ENCODE measurements at places on chromosomes 4 and X. TPM values are rescaled to one million over a fixed set of nuclear protein-coding genes. Genes with fewer than 3 reads are reported as not detected.

Gene TMSB15C
- total RNA-seq = 3.3 TPM

Gene CCNA2
- 63.9 TPM for total RNA-seq

Gene TBX22
- not detected for total RNA-seq

Gene MCUB
- total RNA-seq = 32.5 TPM

Gene ZNF718
- total RNA-seq = 4.5 TPM

Gene UGT2B17
- not detected for total RNA-seq

Gene SERPINA7
- not detected for total RNA-seq

Gene ITGB1BP2
- total RNA-seq = 6.2 TPM

DNA sequence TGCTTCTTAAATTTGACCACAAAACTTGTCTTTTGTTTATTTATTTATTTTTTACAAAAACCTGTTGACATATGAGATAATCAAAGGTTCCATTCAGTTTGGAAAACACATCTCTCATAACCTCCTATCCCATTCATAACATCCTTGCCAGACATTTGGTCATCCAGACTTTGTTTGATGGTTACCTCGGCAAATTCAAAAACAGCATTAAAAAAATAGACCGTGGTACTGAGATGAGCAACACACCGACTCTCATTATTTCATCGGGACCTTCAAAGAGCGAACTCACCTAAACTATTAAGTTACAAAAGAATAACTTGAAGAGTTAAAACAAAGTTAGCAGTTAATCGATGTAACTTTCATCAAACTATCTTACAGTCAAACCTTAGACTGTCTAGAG lies 85.8 kb upstream of the RPS6KA3 start:
- no peak for DNase-seq

DNA sequence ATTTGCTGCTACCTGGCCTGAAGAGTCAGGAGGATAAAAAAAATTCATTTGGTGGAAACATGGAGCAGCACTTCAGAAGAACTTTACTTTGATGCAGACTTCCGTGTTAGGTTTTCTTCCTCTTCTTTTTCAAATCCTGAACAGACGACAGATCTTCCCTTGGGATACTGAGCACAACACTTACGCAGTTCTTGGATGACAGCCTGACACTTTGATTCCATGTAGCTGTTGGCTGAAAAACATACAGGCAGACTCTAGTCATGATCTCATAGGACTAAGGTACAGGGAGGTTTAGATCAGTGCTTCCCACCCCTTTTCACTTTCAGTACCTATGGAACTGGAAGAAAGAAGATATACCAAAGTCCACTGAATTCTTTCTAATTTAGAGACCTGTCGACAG lies 9.2 kb downstream of the CMC4 start:
- DNase-seq = peak; percentile 22

DNA sequence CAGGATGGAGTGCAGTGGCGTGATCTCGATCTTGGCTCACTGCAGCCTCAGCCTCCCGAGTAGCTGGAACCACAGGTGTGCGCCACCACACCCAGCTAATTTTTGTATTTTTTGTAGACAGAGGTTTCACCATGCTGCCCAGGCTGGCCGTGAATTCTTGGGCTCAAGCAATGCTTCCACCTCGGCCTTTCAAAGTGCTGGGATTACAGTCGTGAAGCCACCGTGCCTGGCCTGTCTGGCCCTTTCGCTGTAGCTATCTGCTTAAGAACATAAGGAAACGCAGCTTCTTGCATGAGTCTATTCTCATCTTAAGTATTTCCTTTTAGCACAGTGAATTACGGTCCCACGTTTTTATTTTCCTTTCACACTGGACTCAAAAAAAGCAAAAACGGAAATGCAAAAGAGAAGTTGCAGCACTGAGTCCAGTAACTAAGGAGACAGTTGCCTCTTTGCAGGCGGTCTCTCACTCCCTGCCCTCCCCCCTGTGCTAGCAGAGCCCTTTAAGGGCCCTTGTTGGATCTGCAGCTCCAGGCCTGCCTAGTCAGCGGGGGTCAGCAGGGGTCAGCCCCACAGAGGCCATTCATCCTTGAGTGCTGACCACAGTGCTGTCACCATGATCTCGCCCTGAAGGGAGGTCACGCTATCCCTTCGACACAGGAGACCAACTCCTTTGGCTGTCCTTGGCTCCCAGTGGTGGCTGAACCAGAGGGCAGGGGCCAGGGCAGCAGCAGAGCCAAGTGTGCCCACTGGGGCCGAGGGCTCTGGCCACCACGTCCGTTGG lies 21.8 kb upstream of the TBC1D14 start:
- no peak for DNase-seq

- no peak for DNase-seq
These were observed 19.9 kb upstream of the ENPP6 start for GRCh38 chr4:184237612-184238011.

GRCh38 chr4:53618321-53618720 lies 27.0 kb upstream of the LNX1 start:
- no peak for DNase-seq

DNA sequence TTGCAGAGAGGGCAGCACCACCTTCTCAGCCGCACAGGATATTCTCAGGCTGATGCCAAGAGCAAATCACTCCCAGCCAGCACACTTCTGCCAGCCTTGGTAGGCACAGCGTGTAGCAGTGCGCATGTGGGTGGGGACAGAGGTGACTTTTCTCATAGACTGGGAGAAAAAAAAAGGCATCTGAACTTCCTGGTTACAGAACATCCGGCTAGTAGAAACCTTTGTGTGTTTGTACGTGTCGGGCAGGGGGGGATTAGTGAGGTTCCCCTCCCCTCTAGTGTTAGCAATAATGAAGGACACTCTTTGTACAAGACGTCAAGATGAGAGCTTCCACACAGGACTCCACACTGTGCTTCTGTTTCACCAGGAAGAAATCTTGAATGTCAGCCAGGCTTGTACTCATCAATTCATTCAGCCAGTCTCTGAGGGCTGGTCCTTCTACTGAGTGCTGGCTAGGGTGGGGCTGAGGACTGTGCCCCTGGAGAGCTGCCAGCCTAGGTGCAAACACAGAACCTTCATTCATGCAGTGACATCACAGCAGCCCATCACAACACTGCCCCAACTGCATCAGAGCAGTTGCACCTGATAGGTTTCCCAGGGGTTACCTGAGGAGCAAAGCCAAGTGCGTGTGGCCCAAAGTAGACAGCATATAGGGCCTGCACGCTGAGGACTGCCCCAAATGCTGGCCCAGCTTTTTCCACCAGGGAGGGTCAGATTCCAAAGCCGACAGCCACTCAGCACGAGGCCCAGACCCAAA lies 34.7 kb downstream of the SLC25A5 start:
- peak; percentile 45 for DNase-seq

GRCh38 chr4:118348886-118349285 lies 3.9 kb downstream of the PRSS12 start:
- no peak for DNase-seq

- DNase-seq = no peak
These were observed 59.5 kb downstream of the APBB2 start for GRCh38 chr4:41154814-41155177.

- DNase-seq = no peak
These were observed 184.0 kb upstream of the KIT start for GRCh38 chr4:54473798-54474197.

- DNase-seq = no peak
These were observed 12.1 kb upstream of the CSN2 start for GRCh38 chr4:69977582-69977981.

GRCh38 chr4:162117051-162117450 lies 46.7 kb downstream of the FSTL5 start:
- DNase-seq = no peak

- DNase-seq = no peak
These were observed 48.5 kb downstream of the TSPAN5 start for GRCh38 chr4:98609934-98610333.

- DNase-seq = no peak
These were observed 61.0 kb upstream of the PRDM8 start for GRCh38 chr4:80136270-80136669.

GRCh38 chrX:19683817-19684216 lies 168.5 kb upstream of the MAP3K15 start:
- DNase-seq = no peak

DNA sequence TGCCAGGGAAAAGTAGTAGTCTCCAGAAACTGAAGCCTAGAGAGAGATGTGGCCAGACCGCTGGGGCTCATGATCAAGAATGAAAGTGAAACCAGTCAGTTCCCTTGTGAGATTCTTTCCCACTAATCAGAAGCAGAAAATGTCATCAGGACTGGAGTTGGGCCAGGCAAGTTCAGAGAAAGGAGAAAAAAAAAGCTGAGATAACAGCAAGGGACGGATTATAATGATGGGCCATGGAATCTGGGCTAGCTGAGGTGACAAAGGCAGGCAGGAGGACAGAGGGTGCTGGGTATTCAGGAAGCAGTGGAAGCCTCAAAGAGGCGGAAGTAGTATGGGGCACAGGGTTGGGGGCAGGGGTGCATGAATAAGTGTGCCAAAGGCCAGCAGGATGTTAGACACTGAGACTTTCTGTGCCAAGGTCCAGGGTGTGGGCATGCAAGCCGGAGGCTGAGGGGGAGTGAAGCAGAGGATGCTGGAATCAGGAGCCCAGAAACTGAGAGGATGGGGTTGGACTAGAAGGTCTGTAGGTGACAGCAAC lies 2.5 kb downstream of the CXorf38 start:
- DNase-seq = peak; percentile 78

DNA sequence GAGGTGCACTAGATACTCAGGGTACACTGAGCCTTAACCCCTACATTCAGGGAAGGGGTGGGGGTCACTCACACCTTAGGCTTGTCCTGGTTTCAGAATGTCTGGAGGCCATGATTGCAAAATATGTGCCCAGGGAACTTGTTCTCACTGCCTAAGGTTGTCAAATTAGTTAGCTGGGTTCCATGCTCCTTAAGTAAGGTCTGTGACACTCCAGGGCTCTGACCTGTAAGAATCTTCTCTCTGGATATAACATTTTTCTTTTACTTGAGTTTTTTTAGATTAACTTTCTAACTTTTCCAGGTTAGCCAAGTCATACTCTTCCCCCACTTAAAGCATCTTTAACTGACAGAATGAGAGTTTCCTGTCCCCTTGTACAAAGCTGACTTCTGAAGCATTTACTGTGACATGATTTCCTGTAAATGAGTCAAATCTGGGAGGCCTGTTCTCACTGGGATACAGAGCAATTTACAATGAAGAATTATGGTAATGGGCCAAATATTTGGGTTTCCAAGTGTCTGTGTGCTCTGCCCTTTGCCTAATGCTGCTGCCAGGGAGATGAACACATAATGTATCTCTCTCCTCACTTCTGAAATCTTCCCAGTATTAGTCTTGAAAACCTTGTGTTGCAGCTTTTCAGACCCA lies 101.7 kb downstream of the GATB start:
- DNase-seq = peak; percentile 80

- no peak for DNase-seq
These were observed 48.1 kb upstream of the PLK4 start for GRCh38 chr4:127832585-127832984.

GRCh38 chrX:23978491-23978890 lies 48.5 kb downstream of the KLHL15 start:
- DNase-seq = no peak

DNA sequence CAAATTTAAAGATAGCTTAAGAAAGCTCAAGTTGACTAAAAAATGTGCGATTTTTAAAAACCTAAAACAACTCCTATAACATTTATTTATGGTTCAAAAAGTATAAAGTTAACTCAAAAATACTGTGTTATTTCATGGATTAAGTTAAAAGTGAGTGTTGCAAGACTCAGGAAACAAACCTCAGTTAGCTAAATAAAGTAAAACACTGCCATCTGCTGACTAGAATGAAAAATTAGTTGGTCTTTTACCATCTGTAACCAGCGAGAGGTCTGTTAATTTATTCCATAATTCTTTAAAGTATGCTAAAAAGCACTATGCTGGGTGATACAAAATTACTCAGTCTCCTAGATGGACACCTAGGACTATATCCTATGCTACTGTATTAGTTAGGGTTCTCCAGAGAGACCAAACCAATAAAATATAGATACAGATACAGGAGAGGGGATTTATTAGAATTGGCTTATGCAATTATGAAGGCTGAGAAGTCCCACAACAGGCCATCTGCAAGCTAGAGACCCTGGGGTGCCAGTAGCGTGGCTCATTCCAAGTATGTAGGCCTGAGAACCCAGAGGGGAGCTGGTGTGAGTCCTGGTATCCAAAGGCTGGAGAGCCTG lies 4.9 kb upstream of the WDFY3 start:
- peak; percentile 82 for DNase-seq

DNA sequence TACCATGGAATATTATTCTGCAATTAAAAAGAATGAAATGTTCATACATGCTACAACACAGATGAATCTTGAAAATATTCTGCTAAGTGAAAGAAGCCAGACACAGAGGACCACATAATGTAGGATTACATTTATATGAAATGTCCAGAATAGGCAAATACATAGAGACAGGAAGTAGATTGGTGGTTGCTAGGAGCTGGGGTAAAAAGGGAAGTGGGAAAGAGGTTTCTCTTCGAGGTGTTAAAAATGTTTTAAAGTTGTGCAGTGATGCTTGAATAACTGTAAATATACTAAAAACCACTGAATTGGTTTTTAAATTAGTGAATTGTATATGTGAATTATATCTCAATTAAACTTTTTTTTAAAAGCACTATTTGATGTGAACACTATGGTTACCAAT lies 3.6 kb upstream of the NXT2 start:
- no peak for DNase-seq

DNA sequence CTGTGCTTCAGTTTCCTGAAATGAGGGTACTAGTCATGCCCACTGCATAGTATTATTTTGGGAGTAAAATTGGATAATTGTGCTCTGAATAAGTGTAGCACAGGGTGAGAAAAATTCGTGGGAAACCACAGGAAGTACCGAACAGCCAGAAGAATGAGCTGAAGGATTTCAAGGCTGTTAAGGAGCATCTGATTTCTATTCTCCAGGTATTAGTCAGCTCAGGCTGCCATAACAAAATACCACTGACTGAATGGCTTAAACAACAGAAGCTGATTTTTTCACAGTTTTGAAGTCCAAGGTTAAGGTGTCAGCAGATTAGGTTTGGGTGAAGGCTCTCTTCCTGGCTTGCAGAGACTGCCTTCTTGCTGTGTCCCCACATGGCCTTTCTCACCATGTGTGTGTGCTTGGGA lies 41.9 kb downstream of the WWC2 start:
- DNase-seq = peak; percentile 71

DNA sequence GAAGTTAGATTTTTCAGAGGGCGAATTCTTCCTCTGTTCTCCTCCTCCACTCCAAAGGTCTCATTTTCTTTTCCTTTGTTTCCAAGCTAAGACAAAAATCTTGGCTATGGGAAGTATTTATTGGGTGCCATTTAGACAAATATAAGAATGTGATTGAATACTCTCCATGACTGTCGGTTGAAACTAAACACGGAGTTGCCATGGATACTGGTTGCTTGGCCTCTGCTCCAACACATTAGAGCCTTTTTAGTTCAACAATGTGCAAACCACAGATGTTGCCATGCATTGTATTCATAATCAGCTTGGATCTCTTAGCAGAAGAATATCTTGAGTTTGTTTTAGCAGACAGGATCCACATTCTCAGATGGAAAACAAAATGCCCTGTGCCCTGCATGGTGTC lies 366.5 kb upstream of the LCORL start:
- no peak for DNase-seq

GRCh38 chrX:71515038-71515396 lies 17.9 kb upstream of the OGT start:
- DNase-seq = peak; percentile 44

All from fibroblast of the aortic adventitia (primary cell).